Sigmoid colon (tissue), 7 donors: ENCODE measurements at places on chromosomes 5 and 9. TPM values are rescaled to one million over a fixed set of nuclear protein-coding genes. Genes with fewer than 3 reads are reported as not detected.

Gene HABP4
- total RNA-seq, result 20.4 TPM

Gene MYMK
- not detected for total RNA-seq

DNA sequence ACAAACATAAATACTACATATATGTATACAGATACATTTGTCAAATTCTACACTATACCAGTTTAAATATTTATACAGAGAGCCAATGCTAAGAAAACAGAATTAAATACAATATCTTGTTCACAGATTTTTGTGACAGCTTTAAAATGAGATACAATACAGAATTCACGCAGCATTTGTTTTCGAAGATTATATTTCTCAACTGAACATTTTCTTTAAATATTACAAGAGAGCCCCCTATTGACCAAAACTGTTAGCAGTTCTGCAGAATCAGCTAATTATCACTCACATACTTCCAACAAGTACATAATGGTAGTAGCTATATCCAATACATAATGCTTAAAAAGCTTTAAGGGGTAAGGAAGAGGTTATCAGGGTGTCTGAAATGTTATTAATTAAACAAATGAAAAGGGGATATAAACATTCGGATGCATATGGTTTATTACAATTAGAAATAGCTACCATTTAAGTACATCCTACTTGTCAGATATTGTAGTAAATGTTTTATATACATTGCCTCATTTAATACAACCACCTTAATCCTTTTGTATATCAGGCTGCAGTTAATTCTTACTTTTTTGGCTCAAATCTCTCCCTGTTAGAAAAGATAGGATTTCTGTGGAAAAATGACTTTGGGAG, 31.7 kb downstream of the ZDHHC21 start:
- DNase-seq, result no peak

- DNase-seq, result no peak
Observed at GRCh38 chr9:18124760-18125159, 349.2 kb upstream of the ADAMTSL1 start.

- no peak for DNase-seq
Observed at GRCh38 chr5:153267506-153267905, 223.0 kb upstream of the GRIA1 start.

GRCh38 chr5:125348936-125349831, 602.7 kb upstream of the ZNF608 start:
- DNase-seq, result no peak

- DNase-seq, result no peak
Observed at GRCh38 chr9:129671519-129671918, 6.1 kb downstream of the PRRX2 start.

GRCh38 chr5:35129276-35129675, 81.5 kb upstream of the AGXT2 start:
- no peak for DNase-seq
